ENCODE measurements at places on chromosomes 1 and 21.

DNA sequence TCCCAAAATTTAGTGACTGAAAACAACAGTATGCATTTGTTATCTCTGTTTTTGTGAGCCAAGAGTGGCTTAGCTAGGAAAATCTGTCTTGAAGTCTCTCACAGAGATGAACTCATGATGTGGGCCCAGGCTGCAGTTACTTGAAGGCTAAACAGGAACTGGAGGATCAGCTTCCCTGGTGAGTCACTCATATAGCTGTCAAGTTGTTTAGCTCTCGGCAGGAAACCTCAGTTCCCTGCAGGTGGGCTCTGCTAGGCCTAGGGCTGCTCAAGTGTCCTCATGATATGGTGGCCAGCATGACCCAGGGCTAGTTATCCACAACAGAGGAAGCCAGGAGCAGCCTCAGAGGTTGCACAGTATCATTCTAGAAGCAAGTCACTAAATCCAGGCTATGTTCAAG is 30.2 kb upstream of the DDX59 start:
- no peak for DNase-seq

DNA sequence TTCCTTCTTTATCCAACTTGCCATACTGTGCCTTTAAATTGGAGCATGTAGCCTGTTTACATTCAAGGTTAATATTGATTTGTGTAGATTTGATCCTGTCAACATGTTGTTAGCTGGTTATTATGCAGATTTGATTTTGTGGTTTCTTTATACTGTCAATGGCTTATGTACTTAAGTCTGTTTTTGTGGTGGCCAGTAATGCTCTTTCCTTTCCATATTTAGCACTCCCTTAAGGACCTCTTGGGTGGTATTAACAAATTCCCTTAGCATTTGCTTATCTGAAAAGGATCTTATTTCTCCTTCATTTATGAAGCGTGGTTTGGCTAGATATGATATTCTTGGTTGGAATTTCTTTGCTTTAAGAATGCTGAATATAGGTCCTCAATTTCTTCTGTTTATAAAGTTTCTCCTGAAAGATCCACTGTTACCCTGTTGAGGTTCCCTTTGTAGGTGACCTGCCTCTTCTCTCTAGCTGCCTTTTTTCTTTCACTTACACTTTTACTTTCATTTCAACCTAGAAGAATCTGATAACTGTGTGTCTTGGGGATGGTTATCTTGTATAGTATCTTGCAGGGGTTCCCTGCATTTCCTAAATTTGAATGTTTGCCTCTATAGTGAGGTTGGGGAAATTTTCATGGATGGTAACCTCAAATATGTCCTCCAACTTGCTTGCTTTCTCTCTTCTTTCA is 86.9 kb upstream of the NEGR1 start:
- DNase-seq, result no peak

DNA sequence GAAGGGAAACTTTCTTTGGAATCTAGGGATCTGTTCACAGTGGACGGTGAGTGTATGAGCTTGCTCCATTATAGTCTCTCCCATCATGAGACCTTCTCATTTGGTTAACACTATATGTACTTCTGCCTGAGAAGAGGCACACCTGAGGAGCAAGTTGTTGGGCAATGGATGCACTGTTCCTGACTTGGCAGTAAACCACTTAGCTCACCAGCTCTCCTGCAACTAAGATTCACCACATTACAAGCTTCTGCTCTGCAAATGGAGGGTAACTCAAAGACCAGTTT is 10.2 kb downstream of the MACF1 start:
- no peak for DNase-seq

- DNase-seq, result no peak
These were observed 40.5 kb downstream of the AK5 start for GRCh38 chr1:77322061-77322900.

GRCh38 chr1:36387141-36387949 is 1.6 kb upstream of the STK40 start:
- no peak for DNase-seq

GRCh38 chr1:215023155-215023832 is 59.2 kb upstream of the KCNK2 start:
- no peak for DNase-seq

DNA sequence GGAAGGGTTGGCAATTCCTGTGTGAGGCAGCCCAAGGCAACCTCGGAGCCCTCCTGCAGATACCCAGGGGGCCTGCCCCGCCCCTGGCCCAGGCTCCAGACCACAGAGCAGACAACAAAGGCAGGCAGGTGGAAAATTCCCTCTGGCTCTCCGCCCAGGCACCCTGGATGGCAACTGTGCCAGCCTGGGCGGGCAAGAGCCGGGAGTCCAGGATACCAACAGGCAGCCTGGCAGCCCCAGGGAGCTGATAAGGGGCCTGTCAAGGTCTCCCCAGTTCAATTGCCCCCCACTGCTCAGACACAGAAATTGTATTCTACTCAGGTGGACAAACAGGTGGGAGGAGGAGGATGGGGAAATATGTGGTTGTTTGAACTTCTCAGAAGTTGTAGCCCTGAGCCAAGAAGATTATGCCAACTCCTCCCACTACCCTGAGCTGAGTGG is 15.4 kb upstream of the GPR37L1 start:
- no peak for DNase-seq

DNA sequence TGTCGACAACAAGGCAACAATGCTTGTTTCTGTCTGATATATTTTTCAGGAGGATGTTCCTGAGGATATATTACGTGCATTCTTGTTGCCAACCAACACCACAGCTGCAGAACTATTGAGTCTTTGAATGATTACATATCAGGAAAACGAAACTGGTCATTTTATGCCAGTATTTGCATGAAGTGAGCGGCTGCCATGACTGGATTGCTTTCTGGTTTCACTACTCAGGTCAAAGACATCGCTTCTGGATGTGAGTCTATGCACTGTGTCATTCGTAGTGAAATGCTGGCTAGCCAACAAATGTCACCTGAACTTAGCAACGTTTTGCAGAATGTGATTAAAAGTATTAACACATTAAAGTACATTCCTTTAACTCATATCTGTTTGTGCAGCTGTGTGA is 35.8 kb upstream of the OLFM3 start:
- DNase-seq, result no peak

GRCh38 chr1:208531003-208531750 is 287.0 kb upstream of the PLXNA2 start:
- no peak for DNase-seq

DNA sequence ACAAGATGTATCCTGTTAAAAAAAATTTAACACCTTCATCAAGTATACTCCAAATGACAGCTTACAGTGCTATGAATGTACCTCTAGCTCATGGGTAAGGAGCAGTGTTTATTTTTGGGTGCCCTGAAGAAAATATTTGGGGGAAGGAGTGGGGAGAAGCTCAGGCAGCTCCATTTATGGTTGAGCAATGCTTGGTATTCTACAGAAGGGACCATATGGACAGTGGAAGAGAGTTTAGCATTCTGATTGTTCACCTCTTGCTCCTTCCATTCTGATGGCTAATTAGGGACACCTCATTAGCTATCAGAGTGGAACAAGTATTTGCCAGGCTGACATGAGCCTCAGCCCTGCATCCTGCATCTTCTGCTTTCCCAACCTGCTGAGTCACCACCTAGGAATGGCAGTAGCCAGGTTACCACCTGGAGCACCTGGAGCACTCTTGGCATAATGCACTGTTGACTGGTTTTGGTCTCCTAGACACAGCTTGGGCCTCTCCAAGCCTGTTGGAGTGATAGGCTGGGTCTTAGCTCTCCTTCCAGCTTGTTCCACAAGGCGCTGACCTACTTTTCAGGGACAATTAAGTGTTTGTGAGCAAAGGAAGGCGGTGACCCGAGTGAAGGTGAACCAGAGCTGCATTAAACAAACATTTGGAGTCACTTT is 62.0 kb upstream of the MACF1 start:
- no peak for DNase-seq

DNA sequence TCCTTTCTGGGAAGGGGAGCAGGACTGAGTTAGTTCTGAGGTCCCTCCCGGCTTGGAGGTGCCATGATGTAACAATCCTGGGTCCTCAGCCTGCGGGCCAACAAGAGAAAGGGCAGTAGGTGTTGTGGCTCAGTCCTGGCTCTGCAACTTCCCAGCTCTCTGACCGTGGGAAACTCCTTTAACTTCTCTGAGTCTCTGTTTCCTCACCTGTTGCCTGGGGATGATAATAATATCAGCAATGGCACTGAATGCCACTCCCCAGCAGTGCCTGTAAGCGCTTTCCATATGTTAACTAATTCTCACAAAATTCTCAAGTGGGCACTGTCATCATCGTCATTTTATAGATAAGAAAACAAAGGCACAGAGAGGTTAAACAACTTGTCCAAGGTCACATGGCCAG is 2.3 kb downstream of the PADI3 start:
- DNase-seq, result no peak

- no peak for DNase-seq
These were observed 154.3 kb downstream of the GLUL start for GRCh38 chr1:182237329-182237728.

- no peak for DNase-seq
These were observed 53.1 kb upstream of the GPR37L1 start for GRCh38 chr1:202069662-202070061.

- no peak for DNase-seq
These were observed 24.6 kb downstream of the PMVK start for GRCh38 chr1:154911691-154912550.

GRCh38 chr1:82225421-82226185 is 424.9 kb downstream of the ADGRL2 start:
- no peak for DNase-seq

GRCh38 chr1:160081261-160081936 is at the start of gene KCNJ9:
Gene KCNJ9, plus strand, starts transcription at chr1:160081538. Its CDS starts 2,493 bp downstream, at chr1:160084031.
- DNase-seq, result no peak

- no peak for DNase-seq
These were observed 60.0 kb downstream of the BACE2 start for GRCh38 chr21:41228006-41228370.

GRCh38 chr1:195979646-195980045 is 628.6 kb downstream of the KCNT2 start:
- DNase-seq, result no peak

DNA sequence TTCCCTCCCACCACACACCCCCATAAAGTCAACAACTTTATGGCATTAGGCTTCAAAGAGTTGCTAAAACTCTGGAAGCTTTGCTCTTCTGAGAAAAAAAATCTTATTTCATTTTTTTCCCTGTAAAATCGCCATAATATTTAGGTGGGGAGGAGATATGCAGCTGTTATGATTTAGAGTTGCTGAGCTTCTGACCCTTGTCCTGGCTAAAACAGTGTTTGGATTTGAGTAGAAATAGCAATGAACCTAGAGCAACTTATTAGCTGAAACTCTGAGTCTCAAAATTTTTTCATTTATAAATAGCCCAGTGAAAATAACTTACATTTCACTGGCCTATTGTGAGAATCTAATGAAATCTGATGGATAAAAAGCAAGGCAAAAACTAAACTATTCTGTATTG is 482.8 kb upstream of the NFIA start:
- DNase-seq, result no peak

- DNase-seq, result no peak
These were observed 6.3 kb downstream of the TAF5L start for GRCh38 chr1:229619614-229620013.

DNA sequence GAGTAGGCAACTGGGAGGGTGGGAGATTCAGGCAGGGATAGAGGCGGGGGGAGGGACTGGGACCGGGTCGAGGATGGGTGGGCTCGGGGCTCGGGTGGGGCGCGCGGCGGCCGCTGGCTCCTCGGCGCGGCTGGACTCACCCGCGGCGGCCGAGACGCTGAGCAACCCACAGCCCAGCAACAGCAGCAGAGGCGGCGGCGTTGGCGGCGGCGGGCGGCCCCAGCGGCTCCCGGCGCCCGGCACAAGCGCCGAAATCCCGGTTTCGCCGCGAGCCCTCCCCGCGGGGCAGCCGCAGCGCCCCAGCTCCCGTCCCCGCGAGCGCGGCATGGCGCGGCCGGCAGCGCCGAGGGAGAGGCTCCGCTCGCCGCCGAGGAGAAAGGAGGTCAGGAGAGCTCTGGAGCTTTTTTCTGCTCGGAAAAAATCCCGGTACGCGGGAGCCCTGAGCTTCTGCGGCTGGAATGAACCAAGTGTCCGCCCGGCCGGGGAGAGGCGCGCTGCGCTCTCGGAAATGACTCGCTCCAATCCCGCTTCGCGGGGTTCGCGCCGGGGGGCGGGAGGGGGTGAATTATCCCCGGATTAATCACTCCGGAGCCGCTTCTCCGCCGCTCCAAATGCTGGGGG is at the start of gene CSMD2:
Gene CSMD2 (minus strand): TSS at position 460 of the 621 bp plus-strand sequence. CDS start 133 bp downstream, at position 327.
- peak; percentile 57 for DNase-seq

DNA sequence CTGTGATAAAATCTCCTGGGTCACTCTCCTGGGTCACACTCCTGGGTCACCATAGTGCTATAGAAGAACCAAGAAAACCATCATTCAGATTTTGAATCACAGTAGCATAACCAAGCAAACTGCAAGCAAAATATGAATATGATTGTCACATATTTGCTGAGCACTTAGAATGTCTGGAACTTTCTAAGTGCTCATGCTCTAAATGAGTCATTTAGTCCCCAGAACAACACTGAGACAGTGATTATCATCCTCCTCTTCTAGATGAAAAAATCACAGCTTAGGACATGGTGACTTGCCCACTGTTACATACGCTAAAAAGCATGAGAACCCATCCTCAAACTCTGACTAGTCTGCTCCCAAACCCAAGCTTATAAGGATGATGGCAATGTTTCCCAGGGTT is 39.5 kb upstream of the DDAH1 start:
- DNase-seq, result no peak

DNA sequence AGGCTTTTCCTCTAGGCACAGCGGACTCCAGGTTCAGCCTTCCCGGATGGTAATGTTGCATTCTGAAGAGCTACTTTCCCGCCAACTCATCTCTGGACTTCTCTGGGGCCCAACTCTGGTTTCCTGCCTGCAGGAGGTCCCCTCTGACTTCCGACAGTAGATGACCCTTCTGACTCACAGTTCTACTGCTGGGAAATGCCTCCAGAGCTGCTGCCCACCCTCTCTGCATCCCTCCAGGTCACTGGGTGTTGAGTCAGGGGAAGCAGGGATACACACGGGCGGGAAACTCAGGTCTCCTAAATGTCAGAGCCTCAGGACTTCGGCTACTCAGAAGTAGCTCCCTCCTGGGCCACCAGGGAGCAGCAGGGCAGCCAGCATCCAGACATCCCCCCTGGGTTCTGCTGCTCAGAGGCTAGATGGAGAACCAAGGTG is 2.1 kb upstream of the KIF21B start:
- no peak for DNase-seq

DNA sequence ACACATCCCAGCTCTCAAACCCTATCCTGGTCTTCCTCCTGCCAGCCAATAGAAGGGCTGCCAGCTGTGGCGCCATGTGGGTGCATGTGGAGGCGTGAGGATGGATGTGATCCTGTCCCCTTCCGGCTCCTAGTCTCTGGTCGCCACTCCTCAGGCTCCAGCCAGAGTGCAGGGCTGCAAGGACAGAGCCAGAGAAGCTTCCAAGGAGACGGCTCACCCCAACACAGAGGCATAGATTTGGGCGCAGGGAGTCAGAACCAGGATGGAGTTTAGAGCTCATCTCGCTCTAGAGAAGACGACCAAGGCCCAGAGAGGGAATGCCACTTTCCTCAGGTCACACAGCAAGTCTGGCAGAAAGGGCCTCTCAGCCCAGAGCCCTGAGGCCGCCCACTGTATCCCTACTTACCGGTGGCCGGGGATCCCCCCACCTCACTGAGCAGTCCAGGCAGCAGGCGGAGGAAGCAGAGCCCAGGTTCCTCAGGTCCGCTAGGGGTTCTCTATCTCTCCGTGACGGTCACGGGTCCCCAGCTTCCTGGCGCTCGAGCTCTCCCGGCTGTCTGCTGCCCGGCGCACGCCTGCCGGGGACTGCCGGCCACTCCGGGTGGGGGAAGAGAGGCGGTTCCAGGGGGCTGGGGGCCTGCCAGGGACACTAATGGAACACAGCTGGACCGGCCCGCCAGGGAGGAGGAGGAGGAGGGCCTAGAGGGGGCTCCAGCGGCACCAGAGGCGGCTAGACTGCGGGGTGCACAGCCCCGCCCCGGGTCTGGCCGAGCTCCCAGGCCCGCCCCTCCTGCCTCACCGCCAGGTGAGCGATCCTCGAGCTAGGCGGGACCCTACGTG is at the start of gene COL16A1:
Gene COL16A1 (minus strand): TSS at position 587 of the 840 bp plus-strand sequence. CDS start 1,824 bp downstream, outside the sequence.
- DNase-seq, result peak; percentile 96
